ENCODE measurements at places on chromosomes 11 and 22. TPM values are rescaled to one million over a fixed set of nuclear protein-coding genes. Genes with fewer than 3 reads are reported as not detected.

GRCh38 chr11:110645253-110645652, 67.0 kb downstream of the ARHGAP20 start:
- DNase-seq, result no peak

- DNase-seq, result no peak
Observed at GRCh38 chr11:45178890-45179671, 32.6 kb downstream of the PRDM11 start.

DNA sequence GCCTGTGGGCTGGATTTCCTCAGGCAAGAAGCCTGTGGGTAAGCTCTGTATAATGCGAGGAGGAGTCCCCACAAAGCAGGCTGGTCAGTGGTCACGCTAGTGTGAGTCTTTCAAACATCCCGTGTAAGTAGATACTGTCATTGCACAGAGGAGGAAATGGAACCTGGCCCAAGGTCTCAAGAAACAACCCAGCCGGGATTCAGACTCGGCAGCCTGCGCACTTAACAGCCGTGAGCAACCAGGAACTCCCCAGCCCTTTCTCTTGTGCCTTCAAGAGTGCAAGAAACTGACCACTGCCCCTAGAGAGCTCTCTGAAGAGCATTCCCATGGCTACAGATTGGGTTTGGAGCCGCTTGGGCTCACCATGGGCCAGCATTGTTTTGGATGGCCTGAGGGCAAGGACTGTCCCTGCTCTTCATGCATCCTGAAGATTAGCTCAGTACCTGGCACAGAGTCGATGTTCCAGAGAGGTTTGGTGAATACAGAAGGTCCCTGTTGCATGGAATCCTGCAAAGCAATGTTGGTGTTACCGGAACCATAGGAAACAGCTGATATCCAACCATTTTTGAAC, 6.0 kb downstream of the MPST start:
- DNase-seq, result no peak

Gene FIBIN
- total RNA-seq, result not detected

Data from CD4-positive, alpha-beta memory T cell (primary cell).